ENCODE measurements at places on chromosomes 16 and 17. TPM values are rescaled to one million over a fixed set of nuclear protein-coding genes. Genes with fewer than 3 reads are reported as not detected.

Gene PEX12
- polyA plus RNA-seq = 3.9 TPM

- no peak for DNase-seq
These were observed 426.6 kb downstream of the HAPSTR1 start for GRCh38 chr16:9518051-9518450.

DNA sequence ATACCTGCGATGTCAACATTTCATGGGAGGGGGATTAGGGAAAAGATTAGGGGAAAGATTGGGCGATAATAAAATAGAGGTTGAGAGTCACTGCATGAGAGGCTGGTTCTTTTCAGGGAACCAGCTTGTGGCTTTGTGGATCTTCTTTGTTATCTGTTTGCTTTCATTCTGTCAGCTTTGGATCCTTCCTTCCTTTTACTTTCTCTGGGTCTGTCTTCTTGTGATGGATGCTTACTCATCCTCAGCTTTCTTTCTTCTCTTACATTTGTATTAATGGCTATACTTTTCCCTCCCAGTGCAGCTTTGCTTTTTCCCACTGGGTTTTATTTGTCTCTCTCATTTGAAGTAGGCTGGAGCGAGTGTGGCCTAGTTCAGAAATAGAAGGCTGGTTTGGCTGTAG lies 47.1 kb downstream of the RPTOR start:
- no peak for DNase-seq

Gene COX6A2
- 0.80 TPM for polyA plus RNA-seq

All from spleen (tissue), 13 donors.